ENCODE measurements at places on chromosomes 7 and 10. TPM values are rescaled to one million over a fixed set of nuclear protein-coding genes. Genes with fewer than 3 reads are reported as not detected.

Gene OR2A12
- total RNA-seq, result not detected

Gene RASSF4
- 0.30 TPM for total RNA-seq

Gene FAM25C
- not detected for total RNA-seq

DNA sequence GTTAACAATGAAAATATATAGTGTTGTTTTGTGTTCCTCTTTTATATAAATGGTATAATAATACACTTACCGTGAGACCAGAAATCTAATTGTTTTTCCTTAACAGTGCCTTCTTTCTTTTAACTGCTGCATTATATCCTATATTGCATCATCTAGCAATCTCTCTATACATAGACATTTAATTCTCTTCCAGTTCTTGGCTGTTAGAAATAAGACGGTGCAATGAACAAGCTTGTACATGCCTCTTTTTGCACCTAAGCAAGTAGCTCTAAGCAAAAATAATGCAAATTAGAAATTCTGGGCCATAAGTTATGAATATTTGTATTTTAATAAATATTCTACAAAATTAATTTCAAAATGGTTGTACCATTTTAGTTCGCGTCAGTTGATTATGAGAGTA is 55.9 kb upstream of the AHR start:
- no peak for DNase-seq

- peak; percentile 74 for DNase-seq
Observed at GRCh38 chr10:26682931-26683330, 14.6 kb upstream of the PDSS1 start.

- DNase-seq, result no peak
Observed at GRCh38 chr10:81875467-81876252, 666 bp downstream of the NRG3 start.

- no peak for DNase-seq
Observed at GRCh38 chr10:95480102-95480900, 80.9 kb downstream of the SORBS1 start.

GRCh38 chr10:2137549-2138174 is 400.3 kb upstream of the ADARB2 start:
- DNase-seq, result peak; percentile 9

DNA sequence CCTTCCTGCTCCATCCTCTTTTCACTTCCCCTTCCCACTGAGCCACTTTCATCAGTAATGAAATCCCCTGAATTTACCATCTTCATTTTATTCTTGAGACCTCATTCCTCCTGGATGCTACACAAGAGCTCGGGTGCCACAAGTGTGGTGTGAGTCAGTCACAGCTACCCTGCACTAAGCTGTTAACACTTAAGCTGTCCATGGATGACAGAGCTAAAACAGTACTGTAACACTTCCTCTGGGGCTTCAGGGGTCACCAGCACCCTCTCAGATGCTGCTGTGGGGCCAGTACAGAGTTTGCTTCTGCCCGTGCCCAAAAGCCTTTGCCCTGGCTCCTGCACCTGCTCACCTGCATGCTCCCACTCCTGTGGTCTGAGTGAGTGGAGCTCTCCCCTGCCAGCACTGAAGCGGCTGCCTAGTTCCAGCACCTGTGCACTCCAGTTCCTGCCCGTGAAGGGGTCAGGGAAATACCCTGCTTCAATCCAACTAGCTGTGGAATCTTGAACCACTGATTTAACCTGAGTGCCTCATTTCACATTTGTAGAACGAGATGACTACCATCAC is 71.9 kb downstream of the POT1 start:
- DNase-seq, result no peak

DNA sequence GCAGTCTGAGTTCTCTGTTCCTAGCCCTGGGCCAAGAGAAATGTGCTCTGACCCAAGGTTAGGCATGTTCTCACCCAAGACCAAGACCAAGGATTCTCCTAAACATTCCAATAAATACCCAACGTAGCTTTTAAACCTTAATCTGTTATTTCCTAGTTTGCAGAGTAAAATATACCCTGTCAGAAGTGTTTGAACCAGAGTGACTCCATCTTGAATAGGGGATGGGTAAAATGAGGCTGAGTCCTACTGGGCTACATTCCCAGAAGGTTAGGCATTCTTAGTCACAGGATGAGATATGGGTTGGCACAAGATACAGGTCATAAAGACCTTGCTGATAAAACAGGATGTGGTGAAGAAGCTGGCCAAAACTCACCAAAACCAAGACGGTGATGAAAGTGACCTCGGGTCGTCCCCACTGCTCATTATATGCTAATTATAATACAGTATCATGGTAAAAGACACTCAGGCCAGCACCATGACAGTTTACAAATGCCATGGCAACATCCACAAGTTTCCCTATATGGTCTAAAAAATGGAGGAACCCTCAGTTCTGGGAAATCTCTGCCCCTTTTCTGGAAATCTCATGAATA is 27.7 kb downstream of the PLXNA4 start:
- DNase-seq, result no peak

DNA sequence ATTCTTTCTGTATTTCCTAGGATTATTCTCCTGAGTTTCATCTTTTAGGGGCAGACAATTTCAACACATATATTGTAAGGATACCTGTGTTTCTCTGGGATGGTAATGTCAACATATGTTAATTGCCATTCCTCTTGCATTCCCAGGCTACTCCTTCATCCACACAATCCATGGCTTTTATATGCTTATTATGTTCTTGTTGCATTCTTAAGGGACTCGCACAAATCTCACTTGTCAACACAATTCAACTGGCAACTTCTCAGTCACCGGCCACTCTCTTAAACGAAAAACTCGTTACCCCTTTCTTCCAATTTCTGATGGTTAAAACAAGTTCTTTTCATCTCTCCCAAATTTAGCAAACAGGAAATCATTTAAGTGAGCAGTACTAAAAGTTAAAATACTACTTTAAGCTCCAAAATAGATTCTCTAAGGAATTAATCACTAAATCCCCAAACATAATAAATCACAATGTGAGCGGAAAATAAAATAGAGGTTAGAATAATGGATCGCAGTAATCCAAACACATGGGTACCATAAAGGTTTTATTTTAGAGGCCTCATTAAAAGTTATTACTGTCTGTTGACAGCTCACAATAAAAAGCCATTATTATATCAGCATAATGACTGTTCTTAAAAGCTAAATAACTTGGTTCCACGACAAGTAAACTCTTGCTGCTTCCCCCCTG is 223.2 kb downstream of the ELMO1 start:
- DNase-seq, result no peak

GRCh38 chr7:43533801-43534479 is 49.0 kb upstream of the STK17A start:
- DNase-seq, result no peak

DNA sequence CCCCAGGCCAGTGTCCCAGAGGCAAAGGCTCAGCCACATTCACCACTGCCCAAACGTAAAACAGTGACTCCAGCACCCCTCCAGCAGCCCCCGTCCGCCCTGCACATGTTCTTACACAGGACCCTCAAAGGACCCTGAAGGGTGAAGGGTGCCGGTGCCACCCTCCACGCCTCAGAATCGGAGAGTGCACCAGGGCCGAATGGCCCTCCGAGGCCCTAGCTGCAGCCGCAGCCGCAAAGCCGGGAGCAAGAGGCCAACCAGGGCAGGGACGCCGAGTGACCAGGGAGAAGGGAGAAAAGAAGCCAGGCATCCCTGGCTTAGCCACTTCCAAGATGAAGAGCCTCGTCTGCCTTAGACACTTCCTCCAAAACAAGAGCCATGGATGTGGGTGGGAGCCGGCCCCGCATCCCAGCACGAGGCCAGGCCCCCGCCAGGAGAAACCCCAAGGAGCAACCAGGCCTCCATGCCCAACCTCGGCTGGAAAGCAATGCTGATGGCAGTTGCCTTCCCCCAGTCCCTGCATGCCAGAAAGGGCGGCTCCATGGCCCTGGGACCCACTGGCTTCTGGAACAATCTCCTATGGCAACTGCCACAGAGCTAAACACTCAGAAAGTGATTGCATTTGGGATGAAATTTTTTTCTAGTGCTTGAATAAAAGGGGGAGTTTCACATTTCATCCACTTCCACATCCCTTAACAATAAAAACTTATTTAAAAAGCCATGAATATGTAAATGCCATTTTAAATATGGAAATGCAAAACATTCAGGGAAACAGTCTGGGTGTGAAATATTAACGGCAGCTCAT is 92.3 kb downstream of the MAD1L1 start:
- no peak for DNase-seq

GRCh38 chr7:104923010-104923421 is 91.0 kb upstream of the KMT2E start:
- peak; percentile 54 for DNase-seq

GRCh38 chr7:142375710-142376313 is 118.0 kb upstream of the PRSS58 start:
- no peak for DNase-seq

DNA sequence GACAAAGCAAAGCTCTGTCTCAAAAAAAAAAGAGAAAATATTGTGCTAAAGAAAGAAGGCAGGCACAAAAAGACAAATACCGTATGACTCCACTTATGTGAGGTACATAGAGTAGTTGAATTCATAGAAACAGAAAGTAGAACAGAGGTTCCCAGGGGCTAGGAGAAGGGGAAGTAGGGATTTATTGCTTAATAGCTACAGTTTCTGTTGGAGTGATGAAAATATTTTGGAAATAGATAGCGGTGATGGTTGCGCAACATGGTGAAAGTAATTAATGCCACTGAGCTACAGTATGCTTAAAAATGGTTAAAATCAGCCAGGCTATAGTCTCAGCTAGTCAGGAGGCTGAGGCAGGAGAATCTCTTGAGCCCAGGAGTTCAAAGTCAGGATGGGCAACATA is 18.5 kb upstream of the NPFFR1 start:
- DNase-seq, result no peak

DNA sequence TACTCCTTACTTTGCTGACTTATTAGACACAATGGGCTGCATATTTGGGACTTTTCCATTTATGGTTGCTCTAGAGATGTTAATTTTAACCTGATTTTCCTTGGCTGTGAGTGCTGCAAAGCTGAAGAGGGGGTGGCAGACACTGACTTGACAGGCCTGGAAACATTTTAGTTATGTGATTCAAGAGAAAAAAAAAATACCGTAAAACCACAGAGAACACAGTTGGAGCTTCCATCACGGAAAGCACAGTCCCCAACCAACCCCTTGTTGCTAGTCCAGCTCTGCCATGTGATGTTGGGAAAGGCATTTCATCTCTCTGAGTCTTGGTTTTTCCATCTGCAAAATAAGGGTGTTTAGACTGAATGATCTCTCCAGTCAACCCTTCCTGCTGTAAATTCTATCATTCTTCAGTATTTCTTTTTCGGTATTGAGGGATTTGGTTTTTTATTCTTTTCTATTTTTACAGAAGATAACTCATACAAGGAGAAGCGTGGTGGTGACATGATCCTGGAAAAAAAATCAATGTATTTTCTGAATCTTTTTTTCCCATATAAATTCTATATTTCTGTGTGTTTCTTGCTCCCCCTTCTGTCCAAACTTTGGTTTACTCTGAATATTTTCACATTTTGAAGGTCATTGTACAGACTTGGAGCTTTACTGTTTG is 246.1 kb downstream of the REEP3 start:
- no peak for DNase-seq

- no peak for DNase-seq
Observed at GRCh38 chr10:113872139-113873030, 17.9 kb downstream of the NHLRC2 start.

Data from CD8-positive, alpha-beta T cell (primary cell).